ENCODE measurements at places on chromosomes 2 and 18.

GRCh38 chr2:176891105-176891504, 321.5 kb upstream of the HNRNPA3 start:
- no peak for DNase-seq

GRCh38 chr2:18690342-18690741, 101.0 kb upstream of the NT5C1B start:
- DNase-seq, result no peak

- DNase-seq, result no peak
These were observed 299.4 kb downstream of the LPIN1 start for GRCh38 chr2:12045864-12046291.

DNA sequence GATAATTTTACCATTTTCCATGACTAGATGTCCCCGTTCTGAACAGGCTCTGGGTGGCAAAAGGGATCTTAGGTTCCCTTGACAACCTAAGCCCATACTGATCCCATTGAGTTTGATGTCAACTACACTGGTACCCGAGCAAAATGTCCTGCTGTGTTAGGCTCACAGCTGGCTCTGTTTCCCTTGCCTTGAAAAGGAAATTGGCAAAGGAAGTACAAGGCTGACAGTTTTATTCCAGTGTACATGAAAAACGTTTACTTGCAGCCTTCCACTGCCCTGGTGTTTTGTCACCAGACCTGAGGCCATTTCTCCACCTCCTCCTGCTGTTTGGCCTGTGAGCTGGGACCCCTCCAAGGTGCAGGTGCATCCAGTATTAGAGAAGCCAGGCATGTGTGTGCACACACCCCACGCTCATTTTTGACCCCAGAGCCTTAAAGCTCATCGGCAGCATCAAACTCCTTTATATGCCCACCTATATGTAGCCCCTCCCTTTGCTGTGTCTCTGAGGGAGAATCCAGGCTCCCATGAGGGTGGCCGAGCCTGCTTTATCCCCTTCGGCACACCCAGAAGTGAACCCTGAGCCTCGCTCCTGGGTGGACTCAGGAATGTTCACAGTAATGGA, 171.3 kb downstream of the NDUFA10 start:
- no peak for DNase-seq

GRCh38 chr2:37748541-37748940, 77.1 kb upstream of the CDC42EP3 start:
- no peak for DNase-seq

- no peak for DNase-seq
These were observed 541.2 kb downstream of the NUP35 start for GRCh38 chr2:183665425-183665824.

DNA sequence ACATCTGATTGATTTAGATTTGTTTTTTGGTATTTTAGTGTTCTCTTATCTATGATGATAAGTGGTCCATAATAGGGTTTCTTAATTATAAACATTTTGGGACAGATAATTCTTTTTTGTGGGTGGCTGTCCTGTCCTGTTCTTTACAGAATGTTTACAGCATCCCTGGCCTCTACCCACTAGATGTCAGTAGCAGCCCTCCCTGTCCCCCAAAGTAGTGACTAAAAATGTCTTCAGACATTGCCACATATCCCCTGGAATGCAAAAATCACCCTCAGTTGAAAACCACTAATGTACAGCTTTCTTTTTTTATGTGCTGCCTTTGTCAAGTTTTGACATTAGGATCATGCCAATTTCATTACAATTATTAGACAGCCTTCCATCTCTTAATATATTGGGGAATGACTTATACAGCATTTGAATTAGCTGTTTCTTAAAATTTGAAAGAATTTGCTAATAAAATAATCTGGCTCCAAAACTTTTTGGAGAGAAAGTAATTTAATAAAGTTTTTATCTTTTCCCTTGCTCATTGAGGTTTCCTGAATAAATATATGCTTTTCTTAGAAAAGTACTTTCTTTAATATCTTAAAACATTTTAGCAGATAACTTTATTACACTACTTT, 19.5 kb downstream of the WIPF1 start:
- no peak for DNase-seq

- no peak for DNase-seq
These were observed 99.7 kb upstream of the MGAT4A start for GRCh38 chr2:98830571-98831145.

DNA sequence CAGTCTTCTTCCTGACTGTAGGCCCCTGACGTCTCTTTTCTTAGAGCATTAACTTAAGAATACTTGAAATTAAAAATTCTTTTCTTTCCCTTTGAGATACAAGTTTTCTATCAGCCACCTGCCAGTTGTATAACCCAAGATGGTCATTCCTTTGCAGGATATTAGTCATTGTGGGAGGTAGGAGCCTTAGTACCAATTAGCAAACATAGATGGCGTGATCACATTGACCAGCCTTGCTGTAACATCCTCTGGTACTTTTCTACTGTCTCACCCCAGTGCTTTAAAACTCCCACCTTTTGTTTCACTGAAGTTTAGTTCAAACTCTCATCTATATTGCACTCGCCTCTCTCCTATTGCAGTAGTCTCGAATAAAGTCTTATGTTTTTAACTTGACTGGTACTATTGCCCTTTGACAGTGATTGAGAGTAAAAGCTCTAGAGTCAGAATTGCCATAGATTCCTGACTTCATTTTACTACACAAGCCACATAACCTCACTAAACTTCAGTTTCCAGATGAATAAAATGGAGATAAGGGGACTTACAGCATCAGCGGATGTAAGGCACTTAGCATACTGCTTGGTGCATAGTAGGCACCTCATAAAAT, 74.1 kb downstream of the VRK2 start:
- no peak for DNase-seq

DNA sequence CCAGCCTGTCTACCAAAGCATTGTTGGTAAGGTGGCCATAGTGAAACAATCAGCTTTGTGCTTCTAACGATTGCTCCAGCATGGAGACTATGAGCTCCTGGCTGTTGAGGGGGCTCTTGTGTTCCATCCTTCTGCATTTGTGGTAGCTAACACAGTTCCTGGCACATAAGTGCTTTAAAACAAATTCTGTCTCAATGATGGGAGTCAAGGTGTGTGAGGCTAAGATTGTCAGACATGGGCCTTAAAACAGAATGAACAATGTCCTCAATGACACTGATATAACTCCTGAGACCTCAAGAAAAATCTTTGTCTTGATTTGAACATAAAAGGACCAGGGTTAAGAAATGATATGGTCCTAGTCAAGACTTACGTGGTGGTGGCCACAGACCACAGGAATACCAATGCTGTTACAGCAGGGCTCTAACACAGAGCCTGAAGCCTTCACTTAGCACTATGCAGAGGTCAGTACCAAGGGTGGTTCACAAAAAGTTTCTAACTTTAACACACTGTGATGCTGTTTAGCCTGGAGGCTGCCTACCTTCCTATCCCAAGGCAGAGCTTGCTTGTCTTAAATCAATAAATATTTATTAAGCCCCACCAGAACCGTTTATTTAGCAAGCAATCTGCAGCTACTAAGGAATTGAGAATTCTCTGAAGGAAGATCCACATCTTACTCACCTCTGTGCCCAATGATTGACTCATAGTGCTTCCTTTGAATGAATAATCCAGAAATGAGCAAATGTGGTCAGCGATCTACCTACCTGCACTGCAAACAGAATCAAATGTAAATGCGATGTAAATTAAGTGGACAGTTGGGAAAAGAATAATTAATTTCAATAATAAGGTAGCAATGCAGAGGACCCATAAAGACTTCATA, 35.1 kb downstream of the EVA1A start:
- DNase-seq, result no peak

DNA sequence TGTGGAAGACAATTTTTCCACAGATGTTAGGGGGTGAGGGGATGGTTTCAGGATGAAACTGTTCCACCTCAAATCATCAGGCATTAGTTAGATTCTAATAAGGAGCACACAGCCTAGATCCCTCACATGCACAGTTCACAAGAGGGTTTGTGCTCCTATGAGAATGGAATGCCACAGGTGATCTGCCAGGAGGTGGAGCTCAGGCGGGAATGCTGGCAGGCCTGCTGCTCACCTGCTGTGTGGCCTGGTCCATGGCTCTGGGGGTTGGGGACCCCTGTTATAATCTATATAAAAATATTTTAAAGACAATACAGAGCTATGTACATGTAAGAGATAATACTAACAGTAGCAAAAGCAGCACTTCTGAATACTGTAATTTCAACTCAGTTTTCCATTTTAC, 19.2 kb downstream of the CWC22 start:
- no peak for DNase-seq

- DNase-seq, result no peak
These were observed 20.3 kb downstream of the KCNK3 start for GRCh38 chr2:26712486-26713465.

- no peak for DNase-seq
These were observed 204.8 kb downstream of the TSN start for GRCh38 chr2:121960251-121960650.

GRCh38 chr18:59990121-59990823, 90.5 kb downstream of the PMAIP1 start:
- DNase-seq, result no peak

DNA sequence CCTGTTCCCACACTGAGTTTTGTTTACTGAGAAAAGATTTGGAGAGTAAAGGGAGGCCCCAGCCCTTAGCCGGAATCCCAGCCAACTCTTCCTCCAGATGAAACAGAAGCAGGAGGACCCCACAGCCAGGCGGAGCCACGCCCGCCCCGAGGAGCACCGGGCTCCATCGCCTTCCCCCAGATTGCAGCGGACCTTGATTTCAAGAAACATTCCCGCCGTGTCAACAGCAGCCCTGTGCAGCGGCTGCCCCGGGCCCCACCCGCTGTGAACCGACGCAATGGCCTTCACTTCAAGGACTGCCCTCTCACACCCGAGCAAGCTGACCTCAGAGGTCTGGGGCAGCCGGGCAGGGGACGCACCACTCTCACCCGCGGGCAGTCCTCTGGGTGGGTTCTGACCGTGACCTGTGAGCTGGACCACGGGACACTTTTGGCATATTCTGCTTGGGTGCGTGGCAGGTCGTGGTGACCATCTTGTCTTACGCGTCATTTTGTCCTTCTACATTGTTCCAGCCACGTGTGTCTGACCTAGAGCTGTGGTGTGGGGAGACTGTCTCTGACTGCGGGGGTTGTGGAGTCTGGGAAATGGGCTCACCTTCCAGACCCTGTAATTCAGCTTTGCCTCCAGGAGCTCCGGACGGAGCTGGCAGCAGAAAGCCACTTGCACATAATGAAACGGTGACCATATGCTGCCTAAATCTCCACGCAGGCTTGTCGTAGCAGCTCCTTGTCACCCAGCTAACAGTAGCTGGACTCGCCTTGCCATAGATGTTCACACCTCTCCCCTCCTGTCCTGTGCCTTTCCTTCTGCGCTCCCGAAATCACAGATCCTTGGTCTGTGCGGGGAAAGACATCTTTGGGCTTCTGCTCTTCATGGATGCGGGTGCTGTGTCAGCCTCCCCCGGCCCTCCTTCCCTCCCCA, 32.0 kb upstream of the INHBB start:
- DNase-seq, result no peak

DNA sequence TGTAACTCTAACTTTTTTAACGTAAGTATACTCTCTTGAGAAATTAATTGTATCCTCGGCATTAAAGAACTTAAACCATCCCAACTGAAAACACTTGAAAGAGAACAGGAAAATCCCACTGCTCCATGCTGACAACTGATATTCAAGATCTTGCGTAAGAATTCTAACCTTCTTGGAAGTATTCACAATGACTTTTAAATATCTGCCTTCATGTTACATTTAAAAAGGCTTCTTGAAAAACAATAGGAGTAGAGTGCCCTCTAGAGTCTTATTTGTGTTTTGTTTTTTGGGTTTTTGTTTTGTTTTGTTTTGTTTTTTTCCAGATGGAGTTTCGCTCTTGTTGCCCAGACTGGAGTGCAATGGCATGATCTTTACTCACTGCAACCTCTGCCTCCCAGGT, 65.4 kb upstream of the DNAJC10 start:
- DNase-seq, result no peak

DNA sequence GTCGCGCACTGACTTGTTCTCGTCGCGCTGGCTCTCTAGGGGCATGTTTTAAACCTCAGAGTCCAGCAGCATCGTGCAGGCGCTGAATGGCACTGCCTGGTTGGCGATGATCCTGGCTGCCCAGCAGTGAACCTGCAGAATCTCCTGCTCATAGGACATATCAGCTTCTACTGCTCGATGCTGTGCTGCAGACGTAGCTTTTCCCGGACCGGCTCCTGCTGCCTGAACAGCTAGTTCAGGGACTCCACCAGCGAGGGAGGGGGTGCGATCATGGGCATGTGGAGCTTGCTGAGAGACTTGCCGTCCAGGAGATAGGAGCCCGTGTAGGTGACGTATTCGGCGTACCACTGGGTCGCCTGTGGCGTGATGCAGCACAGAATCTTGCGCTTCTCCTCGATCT, 890.0 kb upstream of the LRRTM1 start:
- DNase-seq, result no peak

- no peak for DNase-seq
These were observed 343.9 kb upstream of the MMADHC start for GRCh38 chr2:149931486-149931885.

GRCh38 chr2:216687111-216687510, 8.2 kb downstream of the IGFBP5 start:
- no peak for DNase-seq

GRCh38 chr2:76544901-76545300, 834.2 kb upstream of the GCFC2 start:
- DNase-seq, result no peak

DNA sequence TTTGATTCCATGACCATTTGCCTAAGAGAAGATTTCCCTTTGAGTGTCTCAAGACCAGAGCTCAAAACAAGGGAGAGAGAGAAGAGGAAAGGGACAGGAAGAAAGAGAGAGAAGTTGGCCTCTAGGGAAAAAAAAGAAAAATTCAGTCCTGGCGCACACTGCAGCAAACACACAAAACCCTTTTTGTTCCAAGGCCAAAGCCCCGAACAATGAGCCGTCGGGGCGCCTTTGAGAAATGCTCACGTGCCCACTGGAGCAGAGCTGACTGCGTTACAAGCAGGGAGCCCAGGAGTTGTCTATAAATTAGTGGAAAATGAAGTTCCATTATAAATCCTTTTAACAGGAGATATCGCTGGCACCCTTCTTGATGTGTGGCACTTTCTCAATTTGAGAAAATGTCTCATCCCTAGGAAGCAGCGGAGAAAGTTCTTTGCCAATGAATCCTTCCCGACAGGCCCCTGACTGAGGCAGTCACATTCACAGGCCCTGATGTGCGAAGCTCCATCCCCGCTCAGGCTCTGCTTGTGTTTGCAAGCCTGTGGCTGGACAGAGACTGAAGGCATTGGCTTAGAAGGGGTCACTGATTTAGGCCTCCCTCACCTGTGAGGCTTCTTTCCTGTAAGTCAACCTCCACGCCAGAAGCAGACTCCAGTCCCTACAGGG, 32.1 kb upstream of the NCKAP5 start:
- no peak for DNase-seq

GRCh38 chr2:238142382-238143205, 4.1 kb downstream of the KLHL30 start:
- DNase-seq, result no peak

DNA sequence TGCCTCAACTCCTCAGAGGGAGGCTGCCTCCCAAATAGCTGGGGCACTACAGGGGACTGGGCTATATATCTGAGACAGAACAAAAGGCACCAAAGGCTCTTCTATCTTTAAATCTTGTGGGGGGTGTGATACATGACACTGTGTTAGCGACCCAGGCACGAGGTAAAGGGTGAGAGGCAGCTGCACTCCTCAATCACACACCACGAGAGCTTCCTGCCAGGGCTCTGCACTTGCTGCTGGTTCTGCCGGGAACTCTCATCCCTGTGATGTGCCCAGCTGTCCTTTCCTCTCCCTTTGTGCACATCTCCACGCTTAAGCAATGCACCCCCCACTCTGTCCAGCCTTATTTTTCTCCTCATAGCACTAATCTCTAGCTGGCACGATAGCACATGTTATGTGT, 32.4 kb downstream of the NPC1 start:
- no peak for DNase-seq

Data from GM18507 (cell line).